ENCODE measurements at places on chromosomes 12 and 14.

DNA sequence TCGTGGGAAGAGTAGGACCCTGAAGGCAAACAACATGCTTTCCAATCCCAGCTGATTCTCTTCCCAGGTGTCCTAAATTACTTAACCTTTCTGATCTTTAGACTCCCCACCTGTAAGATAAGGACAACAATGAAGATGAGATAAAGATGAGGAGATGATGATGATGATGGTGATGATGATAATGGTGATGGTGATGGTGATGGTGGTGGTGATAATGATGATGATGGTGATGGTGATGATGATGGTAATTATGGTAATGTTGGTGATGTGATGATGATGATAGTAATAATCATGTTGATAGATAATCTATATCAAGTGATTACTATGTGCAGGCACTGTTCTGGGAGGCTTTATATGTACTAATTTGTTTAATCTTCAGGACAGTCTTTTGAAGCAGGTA, 48.3 kb downstream of the NR1H4 start:
- DNase-seq = no peak

GRCh38 chr12:25797386-25797785, 161.1 kb upstream of the RASSF8 start:
- DNase-seq = no peak

DNA sequence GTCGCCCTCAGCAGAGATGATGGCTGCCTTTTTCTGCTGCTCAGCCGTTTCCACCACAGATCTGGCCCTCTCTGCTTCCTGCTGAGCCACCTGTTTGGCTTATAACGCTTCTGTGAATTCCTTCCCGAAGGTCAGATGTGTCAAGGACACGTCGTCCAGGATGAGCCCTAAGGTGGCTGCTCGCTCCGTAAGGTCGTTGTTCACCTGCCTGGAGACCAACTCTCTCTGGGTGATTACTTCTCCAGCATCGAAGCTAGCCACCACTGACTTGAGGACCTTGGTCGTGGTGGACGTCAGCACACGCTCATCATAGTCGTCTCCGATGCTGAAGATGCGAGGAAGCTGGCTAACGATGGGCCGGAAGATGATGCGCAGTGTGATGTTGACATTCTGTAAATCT, 11.7 kb upstream of the ASB8 start:
- DNase-seq = no peak

GRCh38 chr12:123057513-123058265, 77.2 kb downstream of the ARL6IP4 start:
- no peak for DNase-seq

- DNase-seq = no peak
Observed at GRCh38 chr12:6603095-6603567, 4.0 kb downstream of the CHD4 start.

Measured in H1 (cell line).